Esophagus squamous epithelium (tissue), 5 donors: ENCODE measurements at places on chromosomes 11 and 22.

DNA sequence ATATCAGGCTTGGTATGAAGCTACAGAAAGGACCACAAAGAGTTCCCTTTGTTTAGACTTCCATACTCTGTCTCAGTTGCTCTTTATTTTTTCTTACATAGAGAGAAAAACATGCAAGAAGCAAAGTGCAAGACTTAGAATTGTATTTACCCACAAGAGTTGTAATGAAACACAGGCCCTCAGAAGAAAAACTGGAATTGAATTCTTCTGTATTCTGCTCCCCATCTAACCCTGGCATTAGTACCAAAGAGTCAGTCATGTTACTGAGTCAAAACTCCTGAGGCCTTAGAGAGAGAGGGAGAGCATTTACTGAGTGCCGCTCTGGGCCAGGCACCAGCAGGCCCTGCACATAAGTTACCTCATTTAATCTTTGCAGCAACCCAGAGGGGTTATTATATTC, 43.9 kb upstream of the DLAT start:
- DNase-seq, result no peak

DNA sequence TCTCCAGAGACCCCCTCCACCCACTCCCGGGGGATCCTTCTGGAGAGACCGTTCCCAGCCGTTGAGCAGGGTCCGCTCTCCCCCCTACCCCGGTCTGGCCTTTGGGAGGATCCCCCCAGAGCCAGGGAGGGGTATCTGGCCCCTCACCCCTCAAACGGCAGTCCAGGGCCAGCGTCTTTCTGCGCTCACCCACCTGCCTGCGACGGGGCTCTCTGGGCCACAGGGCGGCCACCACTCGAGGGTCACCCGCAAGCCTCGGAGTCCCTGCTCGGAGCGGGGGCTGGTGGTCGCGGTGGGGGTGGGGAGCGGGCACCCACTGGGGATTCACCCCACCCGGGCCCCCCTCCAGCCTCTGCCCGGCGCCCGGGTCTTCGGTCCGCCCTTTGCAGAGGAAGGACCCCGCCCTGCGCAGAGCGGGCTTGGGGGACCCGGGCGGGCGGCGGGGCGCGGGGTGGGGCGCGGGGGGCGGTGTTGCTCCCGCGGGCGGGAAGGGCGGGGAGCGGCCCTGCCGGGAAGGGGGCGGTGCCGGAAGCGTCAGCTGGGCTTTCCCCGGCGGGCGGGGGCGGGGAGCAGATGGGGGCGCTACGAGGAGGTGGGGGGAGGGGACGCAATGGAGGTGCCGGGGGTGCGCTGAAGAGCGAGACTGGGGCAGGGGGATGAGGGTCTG, 16.6 kb downstream of the CRELD2 start:
- DNase-seq, result no peak

- DNase-seq, result no peak
These were observed 358 bp downstream of the OR52H1 start for GRCh38 chr11:5547982-5548381.

DNA sequence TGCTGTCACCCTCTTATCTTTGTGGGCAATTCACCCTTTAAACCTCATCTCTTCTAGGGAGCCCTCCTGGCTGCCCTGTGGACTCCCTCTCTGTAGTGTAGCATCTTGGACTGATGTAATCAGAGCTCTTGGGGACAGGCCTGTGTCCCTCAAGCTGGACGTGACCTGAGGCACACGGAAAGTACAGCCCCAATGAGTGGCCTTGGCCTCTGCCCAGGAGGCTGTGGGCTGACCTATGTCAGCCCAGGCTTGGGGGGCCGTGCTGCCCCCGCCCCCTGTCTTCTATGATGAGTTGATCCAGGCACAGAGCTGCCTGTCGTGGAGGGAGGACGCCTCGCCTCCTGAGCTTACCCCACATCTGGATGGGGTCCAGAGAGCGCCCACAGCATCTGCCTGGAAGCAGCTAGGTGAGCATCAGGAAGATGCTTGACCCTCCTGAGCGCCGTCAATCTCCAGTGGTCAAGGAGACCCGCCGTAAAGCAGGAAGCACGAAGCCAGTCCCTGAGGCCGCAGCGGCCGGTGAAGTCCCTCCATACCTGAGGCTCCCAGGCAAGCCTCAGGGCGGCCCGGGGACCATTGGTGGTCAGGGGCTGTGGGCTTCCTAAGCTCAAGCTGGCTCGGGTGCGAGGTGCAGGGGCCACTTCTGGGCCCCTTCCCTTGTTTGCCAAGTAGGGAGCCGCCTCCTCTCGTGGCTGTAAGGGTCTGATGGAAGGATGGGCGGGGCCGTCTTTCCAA, 1136.9 kb downstream of the BRD1 start:
- DNase-seq, result no peak

DNA sequence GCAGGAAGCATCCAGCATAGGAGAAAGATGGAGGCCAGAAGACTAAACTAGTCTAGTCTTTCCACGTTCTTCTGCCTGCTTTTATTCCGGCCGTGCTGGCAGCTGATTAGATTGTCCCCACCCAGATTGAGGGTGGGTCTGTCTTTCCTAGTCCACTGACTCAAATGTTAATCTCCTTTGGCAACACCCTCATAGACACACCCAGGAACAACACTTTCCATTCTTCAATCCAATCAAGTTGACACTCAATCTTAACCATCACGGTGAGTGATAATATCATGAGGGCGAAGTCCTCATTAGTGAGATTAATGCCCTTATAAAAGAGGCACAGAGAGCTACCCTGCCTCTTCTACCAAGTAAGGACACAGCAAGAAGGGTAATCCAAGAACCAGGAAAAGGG, 424.2 kb downstream of the LARGE1 start:
- no peak for DNase-seq

DNA sequence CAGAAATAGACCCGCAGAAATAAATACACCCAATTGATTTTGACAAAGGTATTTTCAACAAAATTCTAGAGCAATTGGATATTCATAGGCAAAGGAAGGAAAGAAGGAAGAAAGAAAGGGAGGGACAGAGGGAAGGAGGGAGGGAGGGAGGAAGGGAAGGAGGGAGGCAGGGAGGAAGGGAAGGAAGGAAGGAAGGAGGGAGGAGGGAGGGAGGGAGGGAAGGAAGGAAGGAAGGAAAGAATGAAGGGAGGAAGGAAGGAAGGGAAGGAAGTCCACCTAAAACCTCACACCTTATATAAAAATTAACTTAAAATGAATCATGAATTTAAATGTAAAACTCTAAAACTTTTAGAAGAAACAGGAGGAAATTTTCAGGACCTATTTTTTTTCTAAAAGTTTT, 94.2 kb upstream of the USP47 start:
- no peak for DNase-seq

- DNase-seq, result no peak
These were observed 47.5 kb upstream of the GALNT18 start for GRCh38 chr11:11669233-11669846.

- no peak for DNase-seq
These were observed 96.1 kb downstream of the FDX1 start for GRCh38 chr11:110525883-110526282.

GRCh38 chr11:77409046-77409445, 64.8 kb downstream of the PAK1 start:
- no peak for DNase-seq

DNA sequence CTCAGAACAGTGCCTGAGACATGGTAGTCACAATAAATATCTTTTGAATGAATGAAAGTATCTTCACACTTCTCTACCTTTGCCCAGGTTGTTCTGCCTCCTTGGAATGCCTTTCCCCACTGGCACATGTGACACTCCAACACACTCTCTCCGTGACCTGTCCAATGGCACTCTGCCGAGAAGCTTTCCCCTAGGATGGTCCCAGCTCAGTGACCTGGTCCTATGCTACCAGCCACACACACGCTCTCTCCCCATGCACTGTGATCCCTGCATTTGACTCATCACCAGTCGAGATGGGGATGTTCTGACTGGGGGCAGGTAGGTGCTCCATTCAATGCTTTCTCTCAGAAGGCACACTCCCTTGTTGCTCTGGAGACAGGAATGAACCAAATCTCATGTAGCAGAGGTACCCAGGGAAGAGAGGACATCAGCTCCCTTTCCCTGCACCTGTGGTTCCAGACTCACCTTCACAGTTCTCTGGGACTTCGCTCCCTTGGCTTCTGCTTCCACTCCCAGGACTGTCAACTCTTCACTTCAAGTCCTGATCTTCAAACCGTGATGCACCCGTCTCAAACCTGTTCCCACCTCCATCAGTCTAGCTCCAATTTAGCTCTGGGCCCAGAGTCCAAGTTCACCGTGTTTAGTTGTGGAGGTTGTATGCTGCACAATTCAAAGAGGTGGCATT, 30.7 kb upstream of the LMO1 start:
- no peak for DNase-seq

- no peak for DNase-seq
These were observed 7.7 kb downstream of the NHERF4 start for GRCh38 chr11:119193001-119193400.

GRCh38 chr22:38930512-38930911, 26.9 kb upstream of the APOBEC3A start:
- no peak for DNase-seq

- DNase-seq, result no peak
These were observed 7.3 kb downstream of the C11orf71 start for GRCh38 chr11:114392735-114393667.

- no peak for DNase-seq
These were observed 286.8 kb upstream of the ANO3 start for GRCh38 chr11:26045082-26045481.

DNA sequence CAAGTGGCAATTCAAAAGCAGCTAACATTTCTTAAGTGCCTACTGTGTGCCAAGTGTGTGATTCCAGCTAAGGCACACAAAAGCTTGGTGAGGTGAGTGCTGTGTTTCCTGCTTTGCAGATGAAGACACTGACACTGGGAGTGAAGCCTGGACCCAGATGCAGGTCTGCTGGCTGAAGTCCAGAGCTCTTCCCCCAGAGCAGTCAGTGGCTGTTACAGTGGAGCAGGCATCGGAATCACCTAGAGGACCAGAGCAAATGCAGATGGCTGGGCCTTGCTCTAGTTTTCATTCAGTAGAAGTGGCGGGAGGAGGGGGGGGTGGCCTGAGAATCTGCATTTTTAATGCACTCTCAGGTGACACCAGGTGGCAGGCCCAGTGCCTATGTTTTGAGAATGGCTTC, 342.3 kb downstream of the CADM1 start:
- DNase-seq, result no peak

DNA sequence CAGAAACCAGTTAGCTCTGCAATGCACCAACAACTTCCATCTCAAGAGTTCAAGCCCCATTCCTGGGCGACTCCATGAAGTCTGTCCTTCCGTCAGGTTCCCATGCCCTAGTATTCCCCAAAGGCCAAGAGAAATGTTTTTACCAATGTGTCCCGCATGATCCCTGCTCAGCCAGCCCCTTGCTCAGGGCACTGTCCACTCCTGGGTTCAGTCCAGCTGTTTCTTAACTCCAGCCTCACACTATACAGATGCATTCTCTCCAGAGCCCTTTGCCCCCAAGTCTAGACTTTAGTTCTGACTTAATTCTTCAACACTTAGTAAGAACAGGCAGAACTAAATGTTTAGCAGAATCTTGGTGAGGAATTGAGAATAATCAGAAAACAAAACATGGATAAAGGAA, 497.5 kb downstream of the SOX6 start:
- no peak for DNase-seq

GRCh38 chr11:31788085-31788484, 23.0 kb downstream of the PAX6 start:
- no peak for DNase-seq

DNA sequence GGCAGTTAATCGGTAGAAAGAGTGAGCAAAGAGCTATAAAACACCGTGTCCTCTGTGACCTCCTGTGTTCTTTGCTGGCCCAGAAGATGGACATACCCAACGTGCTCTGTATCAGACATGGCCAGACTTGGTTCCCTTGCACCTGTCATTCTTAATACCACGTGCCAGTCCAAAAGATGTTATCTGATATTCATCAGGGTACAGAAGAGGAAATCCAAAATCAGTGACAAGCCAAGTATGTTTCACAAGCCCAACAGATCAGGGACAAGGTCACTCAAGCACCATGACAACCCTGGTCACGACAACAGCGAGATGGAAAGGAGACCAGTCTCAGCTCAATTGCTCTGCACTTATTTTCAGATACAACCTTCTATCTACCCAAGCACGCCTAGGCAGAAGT, 3.4 kb downstream of the LRP4 start:
- no peak for DNase-seq

DNA sequence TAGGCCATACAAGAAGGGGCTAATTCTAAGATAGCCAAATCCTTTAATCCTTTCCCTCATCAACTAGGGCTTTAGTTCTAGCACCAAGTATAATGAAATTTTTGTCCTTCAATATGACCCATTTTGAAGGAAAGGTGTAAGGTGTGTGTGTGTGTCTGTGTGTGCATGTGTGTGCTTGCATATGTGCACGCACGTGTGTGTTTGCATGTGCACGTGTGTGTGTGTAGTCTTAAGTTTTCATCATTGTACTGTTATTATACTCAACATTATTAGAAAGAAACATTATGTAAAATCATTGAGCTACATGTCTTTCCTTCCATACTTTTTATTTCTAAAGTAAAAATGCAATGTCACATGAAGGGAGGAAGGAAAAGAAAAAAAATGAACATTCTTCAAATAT, 547.7 kb downstream of the FAM181B start:
- no peak for DNase-seq

DNA sequence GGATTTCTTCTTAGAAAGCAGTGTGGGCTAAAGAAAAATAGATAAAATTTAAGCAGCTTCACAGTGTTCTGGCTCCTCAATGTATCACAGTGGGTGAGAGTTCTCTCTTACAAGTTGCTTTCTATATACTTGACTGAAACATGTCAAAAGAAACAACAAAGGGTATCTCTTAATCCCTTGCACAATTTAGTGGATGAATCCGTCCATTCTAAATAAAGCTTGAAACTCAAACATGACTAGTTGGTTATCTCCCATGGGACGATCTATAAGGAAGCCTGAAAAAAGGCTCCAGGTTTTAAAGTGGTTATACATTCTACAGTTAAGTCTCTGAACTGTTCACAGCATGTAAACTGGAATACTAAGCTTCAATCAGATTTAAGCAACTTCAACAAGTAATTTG, 993.1 kb upstream of the CNTN5 start:
- DNase-seq, result no peak

DNA sequence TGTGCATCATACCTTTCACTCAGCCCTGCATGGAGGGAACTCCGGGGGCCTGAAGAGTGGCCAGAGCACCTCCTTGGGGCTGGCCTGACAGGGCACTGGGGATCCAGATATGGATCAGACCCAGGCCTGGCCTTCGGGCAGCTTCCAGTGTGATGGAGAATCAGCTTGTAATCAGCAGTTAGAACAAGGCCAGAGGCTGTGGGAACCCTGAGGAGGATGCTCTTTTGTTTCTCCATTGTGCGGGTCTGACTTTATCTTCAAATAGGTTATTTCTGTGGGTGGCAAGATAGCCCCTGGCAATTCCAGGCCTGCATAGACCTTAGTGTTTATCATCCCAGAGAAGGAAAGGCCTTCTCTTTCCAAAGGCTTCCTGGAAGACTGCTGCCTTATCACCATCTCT, 12.3 kb downstream of the DGAT2 start:
- no peak for DNase-seq

DNA sequence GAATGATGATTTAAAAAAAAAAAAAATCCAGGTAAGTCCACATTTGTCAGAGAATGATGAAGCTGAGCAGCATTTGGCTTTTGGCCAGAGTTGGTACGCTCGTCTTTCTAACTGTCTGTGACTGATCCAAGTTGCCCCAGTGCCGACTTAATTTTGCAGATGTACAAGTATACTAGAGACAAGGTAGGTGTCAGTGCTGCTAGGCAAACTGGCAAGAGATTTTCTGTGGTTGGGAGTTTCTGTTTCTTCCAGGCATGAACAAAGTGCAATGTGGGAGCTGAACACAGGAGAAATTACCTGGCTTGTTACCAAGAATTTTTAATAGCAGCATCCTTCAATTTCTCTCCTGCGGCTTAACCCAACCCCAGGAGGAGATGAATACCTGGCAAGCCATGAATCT, 307.7 kb downstream of the BUD13 start:
- no peak for DNase-seq

- no peak for DNase-seq
These were observed 85.3 kb upstream of the SORL1-AS1 start for GRCh38 chr11:121538054-121538453.
